Stimulated activated CD4-positive, alpha-beta T cell treated with anti-CD3 and anti-CD28 coated beads, TNF-alpha, amount 100 ng/mL, for 4 hours (primary cell): ENCODE measurements at places on chromosomes 1 and 21.
A peak's percentile ranks its signal among the peaks of the same experiment; 100 is the strongest.

GRCh38 chr1:11204396-11205190, 15.4 kb downstream of the ANGPTL7 start:
- no peak for DNase-seq

- no peak for DNase-seq
Measured at GRCh38 chr21:27070861-27071670, 104.2 kb upstream of the ADAMTS5 start.

GRCh38 chr1:243312952-243313634, 57.3 kb downstream of the SDCCAG8 start:
- DNase-seq, result no peak

- DNase-seq, result no peak
Measured at GRCh38 chr1:40477678-40478053, 576 bp downstream of the ZFP69 start.

DNA sequence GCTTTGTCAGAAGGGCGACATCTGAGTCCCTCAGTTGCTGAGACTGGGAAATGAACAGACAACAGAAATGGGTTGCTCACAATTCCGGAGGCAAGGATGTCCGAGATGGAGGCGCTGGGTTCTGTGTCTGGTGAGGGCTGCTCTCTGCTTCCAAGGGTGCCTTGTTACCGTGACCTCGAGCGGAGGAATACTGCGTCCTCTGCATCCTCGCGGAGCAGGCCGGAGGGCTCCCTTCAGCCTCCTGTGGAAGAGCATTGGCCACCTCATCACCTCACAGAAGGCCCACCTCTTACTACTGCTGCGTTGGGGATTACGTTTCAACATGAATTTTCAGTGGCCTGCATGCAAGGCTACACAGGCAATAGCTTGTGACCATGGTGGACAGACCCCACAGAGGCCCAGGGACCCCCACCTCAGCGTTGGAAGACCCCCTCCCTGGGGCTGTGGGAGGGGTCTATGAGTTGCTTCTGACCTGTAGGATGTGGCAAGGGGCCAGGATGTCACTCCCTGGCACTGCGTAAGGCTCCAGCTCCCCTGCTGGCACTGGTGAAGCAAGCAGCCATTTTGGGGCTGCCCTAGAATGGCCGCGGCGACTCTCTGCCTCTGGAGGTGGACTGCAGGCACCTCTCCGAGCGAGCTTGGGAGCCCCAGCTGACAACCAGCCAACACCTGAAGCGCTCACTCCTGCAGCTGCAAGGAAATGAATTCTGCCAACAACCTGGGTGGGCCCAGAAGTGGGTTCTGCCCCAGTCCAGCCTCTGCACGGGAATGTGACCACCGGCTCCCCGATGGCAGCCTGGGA, 36.3 kb upstream of the COL6A1 start:
- no peak for DNase-seq

- DNase-seq, result no peak
Measured at GRCh38 chr1:219413536-219413935, 199.4 kb downstream of the ZC3H11B start.

DNA sequence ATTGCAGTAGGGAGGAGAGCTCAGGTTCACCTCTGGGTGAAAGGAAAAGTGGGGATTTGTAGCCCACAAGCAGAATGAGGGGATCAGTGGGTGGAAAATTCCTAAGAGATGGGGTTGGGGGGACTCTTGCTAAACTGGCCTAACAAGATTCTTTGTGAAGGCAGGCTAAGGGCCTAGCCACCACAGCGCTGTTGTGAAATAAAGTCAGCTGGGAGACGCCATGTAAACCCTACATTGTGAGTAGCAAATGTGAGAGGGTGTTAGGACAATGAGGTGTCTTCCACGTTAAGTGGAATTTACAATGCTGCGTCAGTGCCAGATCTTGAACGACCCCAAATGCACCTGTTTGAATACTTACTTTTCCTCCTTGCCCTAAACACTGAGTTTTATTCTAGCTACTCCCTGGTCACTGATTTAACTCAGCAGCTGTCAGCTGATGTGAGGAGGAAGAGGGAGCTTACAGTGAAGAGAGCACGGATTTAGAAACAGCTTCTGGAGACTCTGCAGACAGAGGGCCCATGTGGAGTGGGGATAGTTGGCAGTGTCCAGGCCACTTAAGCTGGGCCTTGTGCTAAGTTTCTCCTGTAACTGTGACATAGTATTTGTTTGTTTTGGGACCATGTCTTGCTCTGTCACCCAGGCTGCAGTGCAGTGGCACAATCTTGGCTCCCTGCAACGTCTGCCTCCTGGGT, 17.3 kb downstream of the PDPN start:
- no peak for DNase-seq

DNA sequence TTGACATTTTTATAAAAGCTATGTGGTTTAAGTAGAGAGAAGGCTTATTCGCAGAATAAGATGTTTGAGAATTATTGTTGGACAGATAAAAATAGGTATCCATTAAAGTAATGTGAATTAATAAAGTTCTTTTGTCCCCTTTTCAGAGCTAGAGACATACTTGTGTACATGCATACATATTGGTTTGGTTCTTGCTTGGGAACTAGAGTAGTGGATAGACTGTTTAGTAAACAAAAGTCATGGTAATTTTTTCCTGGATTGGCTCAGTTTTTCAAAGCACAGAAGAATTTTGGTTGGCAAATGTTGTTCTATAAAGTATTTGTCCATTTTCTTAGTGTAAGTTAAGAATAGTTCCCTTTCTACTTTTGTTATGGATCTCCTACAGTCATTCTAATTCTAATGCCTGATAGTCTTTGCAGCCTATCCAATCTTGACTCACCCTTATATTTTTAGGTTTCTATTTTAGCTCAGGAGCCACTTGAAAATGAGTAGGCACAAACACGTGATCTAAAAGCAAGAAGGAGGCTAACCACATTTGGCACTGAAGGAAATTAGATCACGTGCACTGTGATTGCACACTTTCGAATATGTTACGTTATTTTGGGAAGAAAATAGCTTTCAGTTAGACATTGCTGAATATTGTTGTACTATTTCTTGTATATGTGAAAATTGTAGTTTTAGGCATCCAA, 47.0 kb downstream of the RABGAP1L start:
- DNase-seq, result no peak

DNA sequence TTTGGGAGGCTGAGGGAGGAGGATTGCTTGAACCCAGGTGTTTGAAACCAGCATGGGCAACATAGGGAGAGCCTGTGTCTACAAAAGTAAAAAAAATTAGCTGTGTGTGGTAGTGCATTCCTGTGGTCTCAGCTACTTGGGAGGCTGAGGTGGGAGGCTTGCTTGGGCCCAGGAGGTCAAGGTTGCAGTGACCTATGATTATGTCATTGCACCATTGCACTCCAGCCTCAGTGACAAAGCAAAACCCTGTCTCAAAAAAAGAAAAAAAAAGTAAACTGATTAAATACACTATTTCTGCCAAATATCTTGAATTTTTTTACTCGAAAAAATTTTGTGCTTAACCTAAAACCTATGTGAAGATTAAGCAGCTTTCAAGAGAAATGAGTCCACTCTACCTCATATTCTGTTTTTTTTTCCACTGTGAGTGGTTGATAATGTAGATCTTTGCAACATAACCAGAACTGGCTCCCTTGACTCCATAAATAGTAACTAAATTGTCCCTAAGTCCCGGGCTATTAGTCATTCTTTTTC, 19.4 kb upstream of the ZNF281 start:
- DNase-seq, result no peak

- DNase-seq, result no peak
Measured at GRCh38 chr1:234477386-234478151, 1.4 kb downstream of the TARBP1 start.

DNA sequence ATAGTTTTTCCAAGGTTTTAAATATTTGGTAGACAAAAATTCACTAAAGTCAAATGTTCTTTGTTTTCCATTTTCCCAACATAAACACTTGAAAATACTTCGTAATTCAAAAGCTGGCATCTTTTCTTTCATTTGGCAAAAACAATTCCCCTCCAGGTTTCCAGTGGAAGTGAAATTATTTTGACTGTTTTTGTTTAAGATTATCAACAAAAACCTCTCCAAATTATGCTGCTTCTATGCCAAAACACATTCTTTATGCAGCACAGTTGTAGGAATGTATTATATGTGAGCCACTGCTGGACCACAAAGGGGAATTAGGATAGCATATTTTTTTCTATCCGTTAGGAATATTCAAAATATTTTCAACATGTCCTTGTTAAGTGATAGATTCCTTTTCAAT, 44.1 kb downstream of the SLC5A9 start:
- no peak for DNase-seq

- DNase-seq, result peak; percentile 15
Measured at GRCh38 chr1:47231301-47232186, 481 bp downstream of the TAL1 start.

GRCh38 chr21:41956926-41957729, 3.3 kb upstream of the C2CD2 start:
- DNase-seq, result no peak

- no peak for DNase-seq
Measured at GRCh38 chr1:235557495-235557894, 53.2 kb upstream of the B3GALNT2 start.

GRCh38 chr21:32733356-32733755, 5.5 kb upstream of the SYNJ1 start:
- DNase-seq, result no peak

DNA sequence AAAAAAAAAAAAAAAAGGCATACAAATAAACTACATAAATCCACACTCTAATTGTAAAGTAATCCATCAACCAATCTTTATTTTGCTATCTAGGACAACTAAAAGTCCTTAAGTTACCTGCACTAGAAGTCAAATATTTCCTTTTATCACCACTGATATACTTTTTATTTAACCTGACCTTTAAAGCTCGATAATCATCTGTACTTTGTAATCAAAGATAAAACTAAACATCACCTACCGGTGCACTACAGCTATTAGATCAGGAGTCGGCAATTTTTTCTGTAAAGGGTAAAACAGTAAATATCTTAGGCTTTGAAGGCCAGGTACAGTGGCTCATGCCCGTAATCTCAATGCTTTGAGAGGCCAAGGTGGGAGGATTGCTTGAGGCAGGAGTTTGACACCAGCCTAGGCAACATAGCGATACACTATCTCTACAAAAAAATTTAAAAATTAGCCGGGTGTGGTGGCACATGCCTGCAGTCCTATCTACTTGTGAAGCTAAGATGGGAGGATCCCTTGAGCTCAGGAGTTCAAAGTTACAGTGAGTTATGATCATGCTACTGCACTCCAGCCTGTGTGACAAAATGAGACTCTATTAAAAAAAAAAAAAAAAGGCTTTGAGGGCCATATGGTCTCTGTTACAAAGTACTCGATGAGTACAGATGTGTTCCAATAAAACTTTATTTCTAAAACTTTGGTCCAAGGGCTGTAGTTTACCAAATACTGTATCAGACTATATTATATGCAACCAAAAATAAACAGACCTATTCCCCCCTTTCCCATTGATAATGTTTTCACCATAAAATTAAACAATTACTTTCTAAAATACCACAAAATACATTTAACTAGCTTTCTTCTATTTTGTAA, 47.1 kb downstream of the TESK2 start:
- DNase-seq, result no peak

DNA sequence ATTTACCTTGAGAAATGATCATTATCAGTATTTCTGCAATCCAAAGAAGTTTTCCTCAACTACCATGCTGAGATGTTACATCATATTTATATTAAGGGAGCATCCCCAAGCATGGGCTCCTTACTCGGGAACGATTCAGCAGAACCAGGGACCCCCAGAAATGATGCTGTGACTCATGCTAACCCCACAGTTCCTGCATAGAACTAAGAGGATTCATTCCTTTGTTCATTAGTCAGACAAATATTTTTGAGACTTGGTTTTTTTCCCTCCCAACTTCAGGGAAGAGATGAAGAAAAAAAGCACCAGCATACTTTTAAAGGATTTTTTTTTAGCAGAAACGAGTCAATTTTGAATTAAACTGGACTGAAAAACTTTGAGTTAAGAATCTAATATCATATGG, 49.2 kb upstream of the COL24A1 start:
- DNase-seq, result no peak
